CD4-positive, CD25-positive, alpha-beta regulatory T cell (primary cell): ENCODE measurements at places on chromosomes 1 and 21.

DNA sequence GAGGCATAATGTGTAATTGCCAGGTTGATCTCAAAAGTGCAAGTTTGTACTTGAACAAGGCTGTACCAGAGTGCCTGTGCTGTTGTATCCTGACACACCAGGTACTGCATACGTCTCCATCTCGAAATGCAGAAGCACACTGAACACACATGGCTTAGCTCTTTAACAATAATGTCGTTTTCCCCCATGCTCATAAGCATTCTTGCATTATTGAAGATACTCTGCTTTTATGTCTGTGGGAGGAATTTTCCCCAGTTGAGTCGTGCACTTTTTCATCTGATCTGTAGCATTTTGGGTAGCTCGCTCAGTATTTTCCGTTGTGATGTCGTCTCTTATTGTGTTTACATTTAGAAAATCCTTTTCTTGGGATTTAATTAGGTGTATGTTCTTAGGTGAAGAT is 98.7 kb downstream of the PCBP3 start:
- no peak for DNase-seq

GRCh38 chr1:158507511-158507910 is 35.5 kb downstream of the OR10R2 start:
- DNase-seq: no peak

DNA sequence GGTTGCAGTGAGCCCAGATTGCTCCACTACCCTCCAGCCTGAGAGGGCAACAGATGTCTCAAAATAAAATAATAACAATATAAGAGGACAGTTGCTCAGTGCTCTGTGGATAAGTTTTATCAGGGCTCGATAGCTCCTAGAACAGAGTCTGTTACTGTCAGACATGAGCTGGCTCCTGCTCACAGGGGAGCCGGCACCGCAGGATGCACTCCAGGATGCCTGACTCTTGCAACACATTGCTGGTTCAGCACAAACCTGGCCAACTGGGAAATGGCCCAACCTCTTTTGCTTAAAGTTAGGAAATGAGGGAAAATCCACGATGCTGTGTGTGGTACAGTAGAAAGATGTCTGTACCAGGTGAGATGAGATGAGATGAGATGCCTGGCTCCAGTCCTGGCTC is 5.8 kb upstream of the CTSE start:
- DNase-seq: no peak

DNA sequence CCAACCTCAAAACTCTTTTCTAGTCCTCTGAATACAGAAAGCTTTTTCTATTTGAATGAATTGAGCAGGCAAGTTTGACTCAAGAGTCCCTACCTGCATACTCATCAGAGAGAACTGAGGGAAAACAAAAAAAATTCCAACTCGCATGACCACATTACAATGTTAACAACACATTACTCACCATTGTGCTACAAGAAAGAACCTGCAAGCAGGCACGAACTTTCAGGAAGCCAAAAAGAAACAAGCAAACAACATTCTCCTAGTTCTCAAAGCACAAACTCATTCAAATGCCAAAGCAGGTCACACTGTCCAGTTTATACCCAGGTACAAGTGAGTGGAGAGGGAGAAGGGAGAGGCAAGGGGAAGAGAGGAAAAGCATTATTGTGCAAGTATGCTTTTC is 14.6 kb downstream of the OTUD7B start:
- no peak for DNase-seq

DNA sequence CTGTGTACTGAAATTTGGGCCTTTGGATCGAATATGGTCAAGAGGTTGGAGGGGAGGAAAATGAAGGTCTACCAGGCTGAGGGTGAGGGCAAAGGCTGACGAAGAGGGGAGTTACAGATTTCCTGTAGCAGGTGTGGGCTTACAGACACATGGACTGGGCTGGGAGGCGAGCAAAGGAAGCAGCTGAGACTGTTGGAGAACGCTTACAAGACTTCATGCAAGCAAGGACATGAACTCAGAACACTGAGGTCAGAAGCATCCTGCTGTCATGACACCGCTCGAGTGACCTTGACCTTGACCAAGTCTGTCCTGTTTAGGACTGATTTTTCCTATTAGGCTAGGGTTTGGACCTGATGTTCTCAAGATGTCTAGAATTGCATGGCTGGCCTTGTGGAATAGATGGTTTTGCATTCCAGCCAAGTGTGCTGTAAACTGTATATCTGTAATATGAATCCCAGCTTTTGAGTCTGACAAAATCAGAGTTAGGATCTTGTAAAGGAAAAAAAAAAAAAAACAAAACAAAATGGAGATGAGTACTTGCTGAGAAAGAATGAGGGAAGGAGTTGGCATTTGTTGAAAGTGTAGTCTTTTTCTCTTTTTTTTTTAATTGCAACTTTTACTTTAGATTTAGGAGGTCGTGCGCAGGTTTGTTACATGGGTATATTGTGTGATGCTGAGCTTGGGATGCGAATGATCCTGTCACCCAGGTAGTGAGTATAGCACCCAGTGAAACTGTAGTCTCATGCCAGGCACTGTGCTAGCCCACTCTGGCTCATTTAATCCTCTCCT is 5.8 kb downstream of the ELF3 start:
- DNase-seq: no peak

DNA sequence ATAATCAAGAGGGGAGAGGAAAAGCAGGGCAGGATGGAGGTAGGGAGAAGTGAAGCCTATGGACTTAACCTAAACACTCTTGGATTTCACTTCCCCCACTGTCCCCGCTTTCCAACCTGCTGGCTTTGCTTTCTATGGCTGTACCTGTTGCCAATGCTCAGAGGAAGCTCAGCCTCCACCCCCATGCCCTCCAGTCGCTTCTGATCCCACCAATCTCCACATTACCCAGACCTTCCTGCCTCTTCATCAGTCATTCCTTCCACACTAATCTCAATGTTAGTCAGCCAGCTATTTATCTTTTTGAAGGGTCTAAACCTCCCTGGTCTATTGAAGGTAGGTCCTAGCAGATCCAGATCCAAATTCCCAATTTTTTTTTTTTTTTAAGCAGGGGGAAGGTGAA is 24.1 kb downstream of the ERI3 start:
- DNase-seq: no peak

- no peak for DNase-seq
Measured at GRCh38 chr21:38679534-38679933, 126.2 kb upstream of the ETS2 start.
